ENCODE measurements at places on chromosomes 12 and 14.

GRCh38 chr12:68003777-68004176, 14.5 kb downstream of the IFNG-AS1 start:
- DNase-seq: no peak

DNA sequence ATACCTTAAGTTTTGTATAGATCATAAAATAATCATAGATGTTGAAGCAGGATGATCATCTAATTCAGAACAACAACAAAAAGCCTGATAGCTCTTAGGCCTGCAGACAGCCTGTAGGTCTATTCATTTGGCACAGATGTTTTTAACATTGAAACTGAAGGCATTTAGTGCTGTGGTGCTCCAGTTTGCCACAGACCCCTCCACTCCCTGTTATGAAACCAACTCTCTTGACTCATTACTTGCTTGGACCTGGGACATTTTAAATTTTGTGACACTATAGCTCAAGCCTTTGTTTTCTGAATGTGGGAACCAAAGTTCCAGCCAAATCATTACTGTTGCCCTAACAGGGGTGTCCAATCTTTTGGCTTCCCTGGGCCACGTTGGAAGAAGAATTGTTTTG, 9.1 kb downstream of the PRKCH start:
- DNase-seq: no peak

- DNase-seq: no peak
Measured at GRCh38 chr14:62629176-62629725, 416.0 kb downstream of the KCNH5 start.

GRCh38 chr12:21631367-21631766, 26.3 kb downstream of the LDHB start:
- DNase-seq: no peak

DNA sequence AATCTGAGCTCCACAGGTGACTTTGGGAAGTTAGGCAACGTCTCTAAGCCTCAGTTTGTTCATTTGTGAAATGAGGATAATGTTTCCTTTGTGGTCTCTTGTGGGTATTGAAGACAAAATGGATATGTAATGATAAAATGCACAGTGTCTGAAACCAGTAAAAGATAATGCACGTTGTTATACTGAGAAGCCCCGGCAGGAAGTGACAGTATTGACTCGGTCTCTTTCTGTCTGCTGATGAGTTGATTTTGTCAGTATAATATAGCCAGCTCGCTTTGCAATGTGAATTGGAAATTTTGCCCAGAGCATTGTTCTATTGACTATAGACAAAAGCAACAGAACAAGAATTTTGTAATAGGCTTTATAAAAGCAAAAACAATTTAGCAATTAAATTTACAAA, 49.2 kb upstream of the SLC38A1 start:
- DNase-seq: no peak

- no peak for DNase-seq
Measured at GRCh38 chr12:5433081-5433844, 1.4 kb downstream of the NTF3 start.

DNA sequence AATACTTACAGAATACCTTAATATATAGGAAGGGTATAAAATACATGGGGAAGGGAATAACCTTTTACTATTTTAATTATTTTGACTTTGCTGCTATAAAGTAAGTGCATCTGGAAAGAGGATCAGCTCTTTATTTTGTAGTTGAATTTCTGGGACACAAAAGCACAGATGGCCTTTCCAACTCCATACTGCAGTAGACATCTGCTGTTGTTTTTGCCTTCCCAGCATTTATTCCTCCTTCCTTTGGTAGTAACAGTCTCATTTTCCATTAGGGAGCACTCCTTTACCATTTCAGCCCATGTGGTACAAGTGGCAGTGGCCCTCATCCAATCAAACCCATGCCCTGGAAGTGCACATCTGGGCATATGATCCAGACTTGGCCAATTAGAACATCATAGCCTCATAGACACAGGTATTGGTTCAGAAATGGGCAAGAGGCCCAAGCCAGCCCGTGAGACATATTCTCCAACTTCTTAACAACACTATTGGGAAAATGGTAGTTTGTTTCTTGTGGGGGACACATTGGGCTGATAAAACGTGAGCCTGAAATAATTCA, 64.8 kb upstream of the YARS2 start:
- no peak for DNase-seq

DNA sequence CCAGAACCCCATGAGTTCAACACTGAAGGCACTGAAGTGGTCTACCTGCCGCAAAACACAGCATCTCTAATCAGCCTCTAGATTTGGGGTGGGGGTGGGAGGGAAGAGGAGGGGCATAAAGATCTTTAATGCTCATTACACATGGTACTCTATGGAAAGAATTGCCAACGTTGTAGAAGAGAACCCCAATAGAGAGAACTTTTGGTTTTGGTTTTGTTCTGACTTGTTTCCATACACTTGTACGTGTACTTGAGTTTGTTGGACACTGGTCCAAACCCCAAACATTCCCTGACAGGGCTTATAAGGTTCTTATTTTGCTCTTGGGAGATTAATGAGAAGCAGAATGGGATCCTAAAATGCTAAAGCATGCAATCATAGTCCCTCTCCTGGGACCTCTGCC, 31.0 kb downstream of the GNPTAB start:
- DNase-seq: no peak
